Endothelial cell of coronary artery (primary cell): ENCODE measurements at places on chromosomes 13 and 19. TPM values are rescaled to one million over a fixed set of nuclear protein-coding genes. Genes with fewer than 3 reads are reported as not detected.

FARSA gene
- 54.9 and 57.3 TPM in 2 replicates for total RNA-seq

CBY2 gene
- total RNA-seq, result not detected in 2 replicates

CAPN12 gene
- total RNA-seq, result not detected in 2 replicates

SIGLEC5 gene
- not detected in 2 replicates for total RNA-seq

ANKRD24 gene
- total RNA-seq, result 0.18 and 0.38 TPM in 2 replicates

CYP2A7 gene
- total RNA-seq, result not detected in 2 replicates

ELANE gene
- total RNA-seq, result not detected in 2 replicates

NALCN gene
- 5.0 and 7.3 TPM in 2 replicates for total RNA-seq

ZNF557 gene
- 11.2 and 13.4 TPM in 2 replicates for total RNA-seq

ADPRHL1 gene
- total RNA-seq, result 0.36 and 1.3 TPM in 2 replicates

HSPB6 gene
- 0.09 and 2.8 TPM in 2 replicates for total RNA-seq

LHB gene
- 0.19 TPM in 1 of 2 replicates, not detected in the other for total RNA-seq
